ENCODE measurements at places on chromosomes 13 and 19.

DNA sequence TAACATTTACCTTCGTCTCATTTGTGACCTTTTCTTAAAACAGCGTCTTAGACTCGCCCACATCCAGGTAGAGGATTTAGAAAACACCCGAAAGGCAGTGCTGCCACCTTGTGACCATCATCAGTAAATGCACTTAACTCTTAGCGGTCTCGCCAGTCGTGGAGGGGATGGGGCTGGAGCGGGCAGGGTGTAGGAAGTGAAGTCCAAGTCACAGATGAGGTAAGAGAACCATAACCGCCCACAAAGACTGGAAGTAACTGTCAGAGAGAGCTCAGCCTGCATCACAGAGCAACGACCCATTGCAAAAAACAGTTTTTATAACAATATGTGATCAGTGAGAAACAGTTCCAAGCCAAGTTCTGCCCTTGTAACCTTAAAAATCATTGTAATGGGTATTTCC, 10.7 kb upstream of the CEACAM3 start:
- peak; percentile 75 for DNase-seq

GRCh38 chr19:4350726-4351125, 7.4 kb downstream of the MPND start:
- DNase-seq = no peak

DNA sequence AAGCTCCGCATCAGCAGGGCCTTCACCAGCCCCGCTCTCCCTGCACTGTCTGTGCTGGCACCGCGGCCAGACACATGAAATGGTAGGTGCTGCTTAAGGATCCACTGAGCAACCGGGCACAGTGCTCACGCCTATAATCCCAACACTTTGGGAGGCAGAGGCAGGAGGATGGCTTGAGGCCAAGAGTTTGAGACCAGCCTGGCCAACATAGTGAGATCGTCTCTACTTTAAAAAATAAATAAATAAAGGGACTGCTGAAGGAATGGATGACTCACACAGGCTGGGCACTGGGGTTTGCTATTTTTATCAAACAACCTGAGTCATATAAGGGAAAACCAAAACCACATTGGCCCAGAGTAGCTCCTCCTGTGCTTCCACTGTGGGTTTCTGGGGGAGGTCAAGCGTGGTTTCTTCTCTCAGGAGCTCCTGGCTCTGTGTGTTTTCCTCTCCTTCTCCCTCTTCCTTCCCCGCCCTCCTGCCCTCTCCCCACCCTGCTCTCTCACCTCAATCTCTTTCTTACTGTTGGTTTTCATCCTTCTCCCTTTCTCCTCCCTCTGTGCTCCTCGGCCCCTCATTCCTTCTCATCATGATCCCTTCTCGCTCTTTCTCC, 21.3 kb downstream of the VRK3 start:
- DNase-seq = peak; percentile 80

DNA sequence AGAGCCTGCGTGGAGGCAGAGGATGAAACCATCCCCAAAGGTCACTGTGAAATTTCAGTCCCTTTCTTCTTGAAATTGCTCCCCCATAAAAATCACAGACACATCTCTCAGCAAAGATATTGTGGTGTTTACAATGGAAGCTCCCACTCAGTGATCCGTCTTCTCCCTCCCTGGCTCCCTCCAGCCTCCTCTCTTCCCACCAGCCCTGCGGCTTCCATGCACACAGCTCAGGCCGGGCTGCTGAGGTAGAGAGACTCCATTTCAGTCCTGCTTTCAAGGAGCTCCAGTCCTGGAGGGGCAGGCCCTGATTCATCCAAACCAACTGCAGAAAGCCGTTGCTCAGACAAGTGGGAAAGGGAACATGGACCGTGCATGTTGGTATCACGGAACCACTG, 24.0 kb upstream of the MIER2 start:
- no peak for DNase-seq

GRCh38 chr13:48583859-48584311, 51.0 kb upstream of the RCBTB2 start:
- no peak for DNase-seq

DNA sequence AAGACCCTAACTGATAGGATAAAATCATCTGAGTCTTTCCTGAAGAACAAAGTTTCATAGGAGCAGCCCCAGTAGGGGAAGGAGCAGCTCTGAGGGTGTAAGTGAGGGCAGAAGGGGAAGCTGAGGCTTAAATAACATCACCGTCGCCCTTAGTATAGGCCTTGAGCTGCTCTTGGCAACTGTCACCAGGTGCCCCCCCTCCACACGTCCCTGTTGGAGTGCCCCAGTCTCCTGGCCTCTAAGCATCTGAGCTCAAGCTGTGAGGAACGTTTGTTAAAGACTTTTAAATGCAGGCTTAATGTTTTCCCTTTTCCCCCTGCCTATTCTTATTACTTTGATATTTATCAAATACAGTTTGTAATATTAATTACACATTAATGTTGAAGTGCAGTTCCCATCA, 170.6 kb downstream of the ZIC5 start:
- DNase-seq = no peak

DNA sequence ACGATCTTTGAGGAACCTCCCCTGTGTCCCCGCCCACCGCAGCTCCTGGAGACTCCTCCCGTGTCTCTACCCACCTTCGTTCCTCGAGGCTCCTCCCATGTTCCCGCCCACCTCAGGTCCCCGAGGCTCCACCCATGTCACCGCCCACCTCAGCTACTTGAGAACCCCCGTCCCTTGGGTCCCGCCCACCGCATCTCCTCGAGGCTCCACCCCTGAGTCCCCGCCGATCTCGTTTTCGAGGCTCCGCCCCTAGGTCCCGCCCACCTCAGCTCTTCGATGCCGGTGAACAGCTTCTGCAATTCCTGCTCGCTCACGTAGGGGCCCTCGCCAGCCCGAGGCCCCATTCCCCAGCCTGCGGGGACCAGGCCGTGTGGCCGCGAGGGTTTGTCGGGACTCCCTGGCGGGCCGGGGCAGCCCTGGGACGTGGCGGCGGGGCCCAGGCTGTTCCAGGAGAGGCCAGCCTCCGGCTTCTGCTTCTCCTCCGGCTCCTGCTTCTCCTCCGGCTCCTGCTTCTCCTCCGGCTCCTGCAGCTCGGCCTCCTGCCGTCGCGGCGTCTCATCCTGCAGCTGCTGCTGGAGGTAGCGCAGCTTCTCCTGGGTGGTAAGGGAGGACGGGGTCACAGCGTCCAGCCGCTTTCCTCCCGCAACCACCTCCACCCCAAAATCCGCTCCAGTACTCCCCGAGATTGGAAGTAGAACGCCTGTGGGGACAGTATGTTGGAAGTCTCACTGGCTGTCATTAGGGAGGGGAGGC, 16.7 kb downstream of the TSKS start:
- peak; percentile 83 for DNase-seq

GRCh38 chr19:33440241-33440640, 66.7 kb downstream of the CEBPG start:
- DNase-seq = no peak

- DNase-seq = no peak
Observed at GRCh38 chr13:21960108-21960507, 289.2 kb downstream of the FGF9 start.

GRCh38 chr19:45771311-45771933, 2.4 kb upstream of the SIX5 start:
- no peak for DNase-seq

DNA sequence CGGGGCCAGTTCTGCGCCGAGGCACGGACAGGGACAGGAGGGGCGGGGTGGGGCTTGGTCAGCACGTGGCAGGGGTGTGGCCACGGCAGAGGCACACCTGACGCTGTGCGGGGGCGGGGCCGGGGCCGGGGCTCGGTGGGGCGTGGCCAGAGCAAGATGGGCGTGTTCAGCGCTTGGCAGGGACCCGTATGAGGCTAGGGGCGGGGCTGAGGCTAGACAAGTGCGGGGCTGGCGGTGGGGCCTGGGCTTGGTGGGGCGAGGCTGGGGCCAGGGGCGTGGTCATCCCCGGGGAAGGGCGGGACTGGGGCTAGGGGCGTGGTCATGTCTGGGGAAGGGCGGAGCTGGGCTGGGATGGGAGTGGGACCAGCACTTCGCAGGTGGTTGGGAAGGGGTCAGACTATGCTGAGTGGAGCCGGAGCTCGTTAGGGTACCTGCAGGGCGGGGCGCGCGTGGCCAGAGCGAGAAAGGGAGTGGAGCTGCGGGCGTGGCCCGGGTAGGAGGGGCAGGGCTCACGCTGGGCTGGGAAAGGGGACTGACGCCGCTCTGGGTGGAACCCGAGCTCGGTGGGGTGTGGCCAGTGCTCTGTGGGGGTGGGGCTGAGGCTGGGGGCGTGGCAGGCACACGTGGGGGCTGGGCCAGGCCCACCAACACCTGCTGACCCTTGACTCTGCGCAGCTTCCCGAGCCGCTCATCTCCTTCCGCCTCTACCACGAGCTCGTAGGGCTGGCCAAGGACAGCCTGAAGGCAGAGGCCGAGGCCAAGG, 12.8 kb downstream of the POLR2E start:
- DNase-seq = no peak

DNA sequence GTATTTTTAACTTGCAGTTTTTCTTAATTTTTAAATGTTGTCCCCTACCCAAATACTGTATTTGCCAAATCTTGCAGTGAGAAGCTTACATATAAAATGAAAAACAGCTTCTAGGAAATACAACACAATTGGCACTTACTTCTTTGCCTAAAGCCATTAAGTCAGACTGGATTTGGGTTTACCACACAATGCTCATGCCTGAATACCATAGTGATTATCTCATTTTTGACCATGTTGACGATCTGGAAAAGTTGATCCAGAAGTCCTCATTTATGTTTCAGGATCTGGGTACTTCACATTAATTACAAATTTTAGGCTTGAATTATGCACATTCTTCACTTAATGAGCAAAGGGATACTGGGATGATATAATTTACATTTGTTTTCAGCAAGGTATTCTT, 2.4 kb downstream of the RNF6 start:
- DNase-seq = peak; percentile 32

DNA sequence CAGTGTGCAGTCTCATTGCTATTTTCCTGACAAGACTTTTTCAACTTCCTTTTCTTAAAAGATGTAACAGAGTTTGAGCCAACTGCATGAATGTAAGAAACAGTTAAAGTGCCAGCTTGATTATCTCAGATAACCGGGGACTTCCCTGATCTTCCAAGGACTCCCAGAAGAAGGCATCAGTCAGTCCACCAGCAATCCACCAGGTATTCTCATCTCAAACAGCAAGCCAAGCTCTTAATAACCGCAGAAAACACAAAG, 350.1 kb downstream of the LIG4 start:
- no peak for DNase-seq

GRCh38 chr13:70792121-70792520, 683.9 kb upstream of the KLHL1 start:
- DNase-seq = no peak

- DNase-seq = no peak
Observed at GRCh38 chr13:28872427-28873176, 52.5 kb downstream of the MTUS2 start.

- DNase-seq = no peak
Observed at GRCh38 chr19:41930926-41931592, 2.8 kb upstream of the ERFL start.

DNA sequence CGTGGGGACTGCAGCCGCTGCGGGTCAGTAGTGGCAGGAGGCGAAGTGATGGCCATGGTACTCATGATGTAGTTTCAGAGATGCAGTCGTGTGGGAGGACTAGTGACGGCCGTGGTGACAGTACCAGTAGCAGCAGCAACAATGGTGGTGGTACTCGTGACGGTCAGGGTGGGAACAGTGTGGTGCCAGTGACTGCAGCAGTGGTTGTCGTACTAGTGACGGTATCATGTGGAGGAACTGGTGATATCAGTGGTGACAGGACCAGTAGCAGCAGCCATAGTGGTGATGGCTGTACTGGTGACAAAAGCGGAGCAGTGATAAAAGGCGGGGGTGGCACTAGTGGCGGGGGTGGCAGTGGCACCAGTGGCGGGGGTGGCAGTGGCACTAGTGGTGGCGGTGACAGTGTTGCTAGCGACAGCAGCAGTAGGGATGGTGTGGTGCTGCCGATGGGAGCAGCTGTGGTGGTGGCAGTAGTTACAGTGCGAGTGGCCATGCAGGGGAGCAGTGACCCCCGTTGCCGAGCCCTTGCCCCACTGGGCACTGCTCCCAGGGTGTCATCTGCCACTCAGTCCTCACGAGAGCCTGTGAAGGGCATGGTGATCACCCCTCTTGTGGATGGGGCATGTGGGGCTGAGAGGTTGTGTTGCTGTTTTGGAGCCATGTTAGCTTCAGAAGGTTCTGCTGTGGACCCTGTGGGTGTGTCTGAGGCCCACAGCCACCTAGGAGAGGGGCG, 22.7 kb downstream of the ADPRHL1 start:
- DNase-seq = no peak

All from fibroblast of mammary gland (primary cell).